ENCODE measurements at places on chromosomes 6 and 20.

GRCh38 chr6:88982720-88983119, 19.3 kb upstream of the RNGTT start:
- no peak overlapping the region for H3K27ac ChIP-seq
- no peaks in the 10 kb centered on the region for H3K36me3 ChIP-seq
- no peaks in the 10 kb centered on the region for H3K27me3 ChIP-seq

DNA sequence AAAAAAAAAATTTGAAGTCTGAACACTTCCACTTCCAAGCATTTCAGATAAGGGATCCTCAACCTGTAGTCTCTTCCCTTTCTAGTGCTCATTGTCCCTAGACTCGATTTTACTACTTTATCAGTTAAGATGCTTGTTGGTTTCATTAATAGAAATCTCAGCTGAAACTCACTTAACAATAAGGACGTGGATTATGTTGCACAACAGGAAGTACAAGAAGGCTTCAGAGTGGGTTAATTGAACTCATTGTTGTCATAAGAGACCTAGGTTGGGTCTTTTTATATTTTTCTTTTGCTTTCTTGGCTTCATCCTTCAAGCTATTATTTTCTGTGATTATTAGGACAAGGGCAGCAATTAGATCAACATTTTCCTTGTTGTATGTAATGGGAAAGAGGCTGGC, 175.2 kb downstream of the CDKAL1 start:
- no peak overlapping the region for H3K27ac ChIP-seq
- H3K4me3 ChIP-seq, result no peak overlapping the region
- no peaks in the 10 kb centered on the region for H3K27me3 ChIP-seq
- no peak for DNase-seq

- peak; percentile 62 for DNase-seq
- H3K4me3 ChIP-seq, result no peak overlapping the region
- no peaks in the 10 kb centered on the region for H3K27me3 ChIP-seq
Observed at GRCh38 chr20:2301164-2301622, 5.4 kb downstream of the TGM3 start.

- peak; percentile 56 for DNase-seq
Observed at GRCh38 chr6:147447835-147448611, 60.5 kb upstream of the SAMD5 start.
